Chondrocyte (in vitro differentiated cells): ENCODE measurements at places on chromosomes 4 and X. TPM values are rescaled to one million over a fixed set of nuclear protein-coding genes. Genes with fewer than 3 reads are reported as not detected.

AREG gene
- not detected in 3 replicates for total RNA-seq

SPATA4 gene
- 0.49 TPM in 1 of 3 replicates, not detected in the others for total RNA-seq

PLAC8 gene
- total RNA-seq: 0.51 TPM in 1 of 3 replicates, not detected in the others

HPGDS gene
- total RNA-seq: not detected in 3 replicates

CD38 gene
- total RNA-seq: not detected in 3 replicates

PDCL2 gene
- total RNA-seq: not detected in 3 replicates

CAPN6 gene
- 0.13 to 0.29 TPM (median 0.17 TPM) in 3 replicates for total RNA-seq

PARM1 gene
- 0.90 to 1.4 TPM (median 1.0 TPM) in 3 replicates for total RNA-seq

RBM46 gene
- total RNA-seq: not detected in 3 replicates

CXCL10 gene
- total RNA-seq: not detected in 3 replicates

CENPVL2 gene
- not detected in 3 replicates for total RNA-seq

SUV39H1 gene
- 3.0 to 4.7 TPM (median 3.6 TPM) in 3 replicates for total RNA-seq

POU4F2 gene
- not detected in 3 replicates for total RNA-seq

LIN54 gene
- total RNA-seq: 12.2 to 13.3 TPM (median 12.3 TPM) in 3 replicates

SULT1E1 gene
- total RNA-seq: 1.2 to 1.9 TPM (median 1.4 TPM) in 3 replicates

FAM184B gene
- 0.02 TPM in 1 of 3 replicates, not detected in the others for total RNA-seq

GSX2 gene
- total RNA-seq: not detected in 3 replicates

KDM5C gene
- total RNA-seq: 70.1 to 85.0 TPM (median 75.2 TPM) in 3 replicates

TLR8 gene
- not detected in 3 replicates for total RNA-seq

BTC gene
- 0.33 to 0.41 TPM (median 0.40 TPM) in 3 replicates for total RNA-seq

ETDA gene
- not detected in 3 replicates for total RNA-seq

EREG gene
- total RNA-seq: not detected in 3 replicates

TLR10 gene
- not detected in 3 replicates for total RNA-seq

CT47C1 gene
- total RNA-seq: not detected in 3 replicates

G3BP2 gene
- 153 to 161 TPM (median 157 TPM) in 3 replicates for total RNA-seq

TMSB15C gene
- total RNA-seq: 3.4 to 4.5 TPM (median 4.3 TPM) in 3 replicates

WWC2 gene
- total RNA-seq: 41.5 to 54.5 TPM (median 48.0 TPM) in 3 replicates

EOLA1 gene
- 14.7 to 18.9 TPM (median 17.8 TPM) in 3 replicates for total RNA-seq

THOC2 gene
- 50.1 to 77.6 TPM (median 53.4 TPM) in 3 replicates for total RNA-seq

TMSB15B gene
- 6.8 to 12.5 TPM (median 9.7 TPM) in 3 replicates for total RNA-seq

CT55 gene
- total RNA-seq: not detected in 3 replicates

ARSJ gene
- 38.8 to 80.9 TPM (median 77.7 TPM) in 3 replicates for total RNA-seq

PRDM5 gene
- 9.3 to 14.0 TPM (median 10.6 TPM) in 3 replicates for total RNA-seq

GPAT3 gene
- total RNA-seq: 0.07 to 0.17 TPM (median 0.15 TPM) in 3 replicates

CSN1S1 gene
- total RNA-seq: not detected in 3 replicates

SCD5 gene
- 20.6 to 25.9 TPM (median 22.6 TPM) in 3 replicates for total RNA-seq

PAK3 gene
- 0.27 to 0.46 TPM (median 0.41 TPM) in 3 replicates for total RNA-seq

LRBA gene
- total RNA-seq: 19.7 to 41.9 TPM (median 25.1 TPM) in 3 replicates

BEX1 gene
- 6.0 to 7.0 TPM (median 7.0 TPM) in 3 replicates for total RNA-seq

CXCL8 gene
- total RNA-seq: 0.27 to 0.48 TPM (median 0.46 TPM) in 3 replicates

MSX1 gene
- 4.4 to 4.8 TPM (median 4.4 TPM) in 3 replicates for total RNA-seq

TMEM271 gene
- total RNA-seq: not detected in 3 replicates

AIFM1 gene
- total RNA-seq: 29.2 to 30.9 TPM (median 30.2 TPM) in 3 replicates
